ENCODE measurements at places on chromosomes 2 and 18.

- no peak for DNase-seq
Observed at GRCh38 chr18:47893939-47894699, 36.3 kb downstream of the SMAD2 start.

DNA sequence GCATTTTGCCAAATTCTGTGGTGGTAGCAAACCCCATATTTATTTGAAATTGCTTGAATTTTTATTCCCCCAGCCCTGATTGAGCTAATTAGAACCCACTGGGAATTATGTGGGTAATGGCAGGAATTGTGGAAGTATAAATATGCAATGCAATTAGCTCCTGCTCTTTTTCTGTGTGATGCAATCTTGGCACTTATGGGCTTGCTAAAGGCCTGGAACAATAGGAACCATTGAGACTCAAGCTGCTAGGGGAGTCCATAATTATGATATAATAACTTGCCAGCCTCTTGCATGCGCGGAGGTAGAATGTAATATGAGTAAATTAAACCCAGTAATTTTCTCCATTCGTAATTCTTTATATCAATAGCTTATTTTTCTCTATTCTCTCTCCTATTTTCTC, 267.6 kb upstream of the THSD7B start:
- no peak for DNase-seq

- DNase-seq = no peak
Observed at GRCh38 chr2:172673056-172673683, 62.5 kb upstream of the RAPGEF4 start.

DNA sequence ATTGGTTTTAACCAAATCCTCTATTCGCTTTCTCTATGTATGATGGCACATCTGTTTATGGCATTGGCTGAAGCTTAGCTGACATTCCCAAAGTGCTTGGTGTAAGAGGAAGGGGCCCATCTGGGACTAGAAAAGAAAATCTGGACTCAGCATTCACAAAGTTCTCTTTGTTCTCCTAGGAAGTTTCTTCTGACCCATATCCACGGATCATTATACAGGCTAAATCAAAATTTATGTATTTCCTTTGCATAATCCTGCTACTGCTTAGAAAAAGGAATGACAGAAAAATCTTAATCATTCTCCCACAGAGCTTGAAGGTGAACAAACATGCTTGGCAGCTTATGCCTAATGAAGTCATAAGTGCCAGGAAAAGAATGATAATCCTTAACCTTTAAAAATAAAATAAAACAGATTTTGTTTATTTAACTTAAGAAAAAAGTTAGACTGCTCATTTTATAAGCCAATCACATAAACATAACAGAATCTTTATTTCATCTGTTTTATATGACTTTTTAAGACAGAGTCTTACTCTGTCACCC, 88.4 kb downstream of the NYAP2 start:
- no peak for DNase-seq

DNA sequence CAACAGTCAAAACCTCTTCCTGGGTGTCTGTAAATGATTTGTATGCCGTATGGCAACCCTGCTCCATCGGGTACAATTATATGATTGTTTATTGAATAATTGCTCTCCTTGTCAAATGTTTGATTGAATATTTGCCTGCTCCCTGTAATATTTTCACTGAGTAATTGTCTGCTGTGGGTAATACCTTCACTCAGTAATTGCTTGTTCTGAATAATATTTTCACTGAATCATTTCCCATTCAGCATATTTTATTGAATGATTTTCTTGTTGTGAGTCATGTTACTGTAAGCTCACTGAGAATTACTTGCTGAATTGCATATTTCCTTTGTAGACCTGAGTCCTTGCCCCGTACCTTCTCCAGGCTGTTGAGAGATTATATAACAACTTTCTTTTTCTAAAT, 535.2 kb downstream of the METTL4 start:
- DNase-seq = no peak

DNA sequence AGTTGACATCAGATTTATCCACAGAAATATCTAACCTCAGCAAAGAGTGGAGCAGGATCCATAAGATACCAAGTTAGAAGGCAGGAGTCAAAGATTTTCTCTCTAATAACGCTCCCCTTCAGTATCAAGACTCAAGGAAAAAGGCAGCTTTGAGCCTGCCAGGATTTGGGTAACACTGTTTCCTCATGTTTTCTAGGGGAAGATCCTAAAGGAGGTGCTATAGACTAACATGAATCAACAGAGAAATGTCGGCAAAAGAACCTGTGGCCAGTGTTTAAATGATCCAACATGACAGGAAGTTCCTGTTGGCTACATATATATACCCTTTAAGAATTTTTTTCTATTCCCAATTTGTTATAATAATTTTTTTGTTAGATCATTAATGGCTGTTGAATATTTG, 402.3 kb downstream of the TGIF1 start:
- DNase-seq = no peak

GRCh38 chr2:130380096-130380934, 24.5 kb downstream of the PTPN18 start:
- DNase-seq = no peak

GRCh38 chr2:208488686-208489564, 82.3 kb downstream of the PTH2R start:
- no peak for DNase-seq

GRCh38 chr18:56789004-56789888, 138.1 kb downstream of the WDR7 start:
- DNase-seq = no peak

DNA sequence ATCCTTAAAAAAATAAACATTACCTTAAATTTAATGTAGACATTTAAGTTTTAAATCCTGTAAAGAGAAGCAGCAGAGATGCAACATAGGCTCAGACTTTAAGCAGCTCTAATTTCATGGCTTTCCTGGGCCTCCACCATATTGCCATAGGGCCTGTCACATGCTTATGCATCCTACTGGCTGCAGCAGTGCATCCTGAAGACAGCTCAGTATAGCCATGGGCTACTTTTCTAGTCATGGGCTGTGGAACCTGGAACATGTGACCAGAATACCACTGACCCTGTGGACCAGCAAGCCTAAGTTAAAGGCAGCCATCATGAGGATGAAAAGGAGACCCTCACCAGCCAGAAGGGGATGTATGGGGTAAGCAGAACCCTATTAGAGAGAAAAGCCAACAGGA, 10.7 kb downstream of the RMP24 start:
- DNase-seq = no peak

DNA sequence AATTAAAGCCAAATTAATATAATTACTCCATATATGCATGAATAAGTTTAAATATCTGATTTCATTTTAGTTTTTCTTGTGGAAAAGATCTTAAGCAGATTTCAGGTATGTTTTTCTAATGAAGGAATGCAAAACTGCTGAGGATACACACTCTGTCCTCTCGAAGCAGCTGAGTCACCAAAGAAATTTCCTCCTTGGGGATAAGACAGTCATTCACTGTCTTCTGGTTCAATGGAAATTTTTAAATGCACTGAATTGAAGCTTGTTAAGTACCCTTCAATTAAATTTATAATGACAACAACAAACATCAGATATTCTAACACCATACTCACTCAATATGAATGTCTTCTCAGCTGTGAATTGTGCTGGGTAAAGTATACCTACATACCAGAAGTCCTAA, 101.5 kb upstream of the DNER start:
- DNase-seq = no peak

- DNase-seq = no peak
Observed at GRCh38 chr18:79507546-79508480, 112.1 kb downstream of the NFATC1 start.

DNA sequence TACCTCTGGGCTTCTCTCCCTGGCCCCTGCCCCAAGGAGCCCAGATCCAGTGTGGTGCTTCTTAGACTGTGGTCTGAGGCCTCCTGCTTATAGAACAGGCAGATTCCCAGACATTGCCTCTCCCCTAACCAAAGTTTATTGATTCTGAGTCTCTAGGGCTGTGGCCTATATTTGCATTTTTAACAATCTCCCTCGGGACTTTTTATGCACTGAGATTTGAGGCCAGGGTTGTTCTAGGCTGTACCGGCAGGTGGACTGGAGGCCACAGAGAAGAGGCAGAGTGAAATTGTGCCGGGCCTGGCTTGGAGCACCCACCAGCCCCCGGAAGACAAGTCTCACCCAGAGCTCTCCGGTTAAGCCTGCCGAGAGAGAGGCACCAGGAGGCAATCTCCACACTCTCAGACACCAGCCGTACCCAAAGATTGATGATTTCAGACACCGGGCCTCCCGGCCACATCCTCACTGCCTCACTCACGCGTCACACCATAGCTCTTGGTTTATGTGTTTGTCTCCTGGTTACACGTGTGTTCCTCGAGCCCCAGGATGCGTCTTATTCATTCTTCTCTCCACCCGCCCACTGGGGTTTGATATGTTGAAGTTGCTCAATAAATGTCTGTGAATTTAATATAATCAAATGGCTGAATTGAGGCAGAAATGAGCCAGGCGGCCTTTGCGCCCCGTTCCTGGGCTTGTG, 203.7 kb downstream of the KLHL29 start:
- DNase-seq = no peak
